ENCODE measurements at places on chromosomes 12 and 14.

DNA sequence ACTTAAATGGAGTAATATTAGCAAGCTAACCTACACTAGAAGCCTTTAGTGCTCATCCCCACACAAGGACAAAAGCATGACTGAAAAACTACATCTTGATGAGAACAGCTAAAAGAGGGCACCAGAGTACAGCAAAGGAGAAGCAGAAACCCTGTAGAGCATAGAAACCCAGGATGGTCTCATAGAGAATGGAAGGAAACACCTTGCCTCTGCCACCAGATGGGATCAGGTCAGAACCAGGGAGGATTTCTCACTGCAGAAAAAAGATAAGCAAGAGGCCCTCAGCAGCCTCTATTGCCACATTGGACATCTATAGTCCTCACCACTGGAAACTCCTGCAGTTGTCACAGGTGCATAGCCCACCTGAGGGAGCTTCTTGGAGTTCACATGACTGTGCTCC lies 13.6 kb upstream of the ZNF705A start:
- no peak for DNase-seq

DNA sequence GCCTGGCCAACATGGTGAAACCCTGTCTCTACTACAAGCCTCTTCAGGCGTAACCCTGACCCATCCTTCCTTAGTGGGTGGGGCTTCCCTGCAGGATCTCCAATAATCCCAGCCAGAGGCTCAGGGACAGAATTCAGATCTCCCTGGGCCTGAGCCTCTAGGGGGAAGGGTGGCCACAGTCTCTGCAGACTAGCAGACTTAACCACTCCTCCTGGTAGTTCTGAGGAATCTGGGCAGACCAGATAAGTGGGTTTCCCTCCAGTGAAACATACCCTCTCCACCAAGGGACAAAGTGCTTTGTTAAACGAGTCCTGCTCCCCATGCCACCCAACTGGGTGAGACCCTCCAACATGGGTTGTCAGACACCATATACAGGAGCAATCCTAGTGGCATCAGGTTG lies 36.6 kb upstream of the TRIM9 start:
- no peak for DNase-seq

GRCh38 chr12:79333144-79333543 lies 357.6 kb downstream of the PAWR start:
- no peak for DNase-seq

GRCh38 chr12:75725521-75726111 lies 214.2 kb upstream of the KRR1 start:
- peak; percentile 79 for DNase-seq

- DNase-seq, result peak; percentile 49
These were observed 52.0 kb downstream of the RASSF9 start for GRCh38 chr12:85784096-85784720.

DNA sequence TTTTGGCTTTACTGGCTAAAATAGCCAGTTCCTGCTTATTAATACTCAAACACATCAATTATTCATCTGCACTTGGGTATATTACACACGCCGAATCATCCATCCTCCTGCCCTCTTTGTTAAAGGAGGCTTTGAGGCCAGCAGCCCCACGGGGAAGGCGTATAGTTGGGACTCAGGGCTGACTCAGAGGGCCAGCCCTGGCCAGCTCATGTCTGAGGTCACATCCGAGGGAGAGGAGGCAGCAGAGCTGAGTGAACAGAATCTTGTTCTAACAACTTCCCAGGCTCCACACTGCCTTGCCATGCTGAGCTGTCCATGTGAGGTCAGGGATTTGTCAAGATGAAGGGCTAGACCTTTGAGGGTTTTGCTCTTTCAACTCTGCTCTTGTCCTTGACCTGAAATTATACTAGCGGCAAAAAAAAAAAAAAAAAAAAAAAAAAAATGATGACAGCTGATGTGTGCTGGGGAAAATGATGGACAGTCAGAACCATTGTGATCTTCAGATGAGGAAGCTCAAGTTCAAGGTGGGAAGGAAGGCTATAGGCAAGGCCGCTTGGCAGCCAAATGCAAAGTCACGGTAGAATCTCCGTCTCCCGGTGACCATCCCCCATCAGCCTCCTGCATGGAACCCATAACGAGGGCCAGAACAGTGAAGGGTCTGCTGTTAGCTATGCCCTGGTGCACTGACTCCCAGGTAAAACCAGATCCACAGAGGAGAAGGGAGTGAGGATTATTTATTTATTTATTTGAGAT lies 12.5 kb upstream of the MARK3 start:
- DNase-seq, result peak; percentile 93

GRCh38 chr12:31931796-31932715 lies 27.2 kb upstream of the RESF1 start:
- DNase-seq, result no peak

GRCh38 chr14:105945896-105946295 lies 419.5 kb downstream of the TMEM121 start:
- no peak for DNase-seq

DNA sequence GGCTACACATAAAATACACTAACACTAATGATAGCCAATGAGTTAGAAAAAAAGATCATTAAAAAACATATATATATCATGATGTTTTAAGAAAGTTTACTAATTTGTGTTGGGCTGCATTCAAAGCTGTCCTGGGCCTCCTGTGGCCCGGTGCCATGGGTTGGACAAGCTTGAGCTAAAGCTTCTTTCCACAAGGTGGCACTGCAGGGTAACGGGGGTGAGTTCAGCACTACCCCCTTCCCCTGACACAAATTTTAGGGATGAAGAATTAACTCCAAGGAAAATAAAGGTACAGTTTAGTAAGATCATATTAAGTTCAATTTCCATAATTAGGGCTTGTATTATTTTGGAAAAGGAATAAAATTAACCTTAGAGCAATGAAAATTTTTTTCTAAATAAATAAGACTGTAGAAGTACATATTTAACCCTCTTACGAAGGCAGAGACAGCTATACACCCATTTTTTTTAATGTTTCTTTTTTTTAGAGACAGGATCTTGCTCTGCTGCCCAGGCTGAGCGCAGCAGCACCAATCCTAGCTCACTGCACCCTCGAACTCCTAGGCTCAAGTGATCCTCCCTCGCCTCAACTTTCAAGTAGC lies 38.9 kb downstream of the PPP1R13B start:
- peak; percentile 64 for DNase-seq

GRCh38 chr14:104547998-104548700 lies 31.4 kb upstream of the C14orf180 start:
- no peak for DNase-seq

GRCh38 chr12:93729934-93730333 lies 52.8 kb downstream of the CRADD start:
- no peak for DNase-seq

DNA sequence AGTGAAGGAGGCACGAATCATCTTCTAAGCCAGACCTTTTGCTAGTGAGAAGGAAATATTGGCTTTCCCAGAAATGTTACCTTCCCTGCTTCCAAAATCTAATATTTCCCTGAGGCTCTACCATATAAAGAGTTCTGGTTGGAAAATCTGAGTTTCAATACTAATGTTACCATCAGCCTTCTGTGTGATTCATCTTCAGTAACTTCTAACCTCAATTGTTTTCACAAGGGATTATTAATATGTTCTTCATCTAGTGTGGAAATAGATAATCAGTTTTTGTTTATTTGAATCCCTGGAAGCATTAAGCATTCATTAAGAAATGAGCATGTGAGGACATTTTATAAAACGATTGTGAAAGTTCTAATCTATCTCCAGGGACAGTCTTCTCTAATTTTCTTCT lies 720.9 kb downstream of the AACS start:
- no peak for DNase-seq

GRCh38 chr12:69298947-69299346 lies 49.2 kb upstream of the LYZ start:
- DNase-seq, result no peak

GRCh38 chr12:99334285-99335056 lies 313.1 kb upstream of the GARIN6 start:
- DNase-seq, result no peak

DNA sequence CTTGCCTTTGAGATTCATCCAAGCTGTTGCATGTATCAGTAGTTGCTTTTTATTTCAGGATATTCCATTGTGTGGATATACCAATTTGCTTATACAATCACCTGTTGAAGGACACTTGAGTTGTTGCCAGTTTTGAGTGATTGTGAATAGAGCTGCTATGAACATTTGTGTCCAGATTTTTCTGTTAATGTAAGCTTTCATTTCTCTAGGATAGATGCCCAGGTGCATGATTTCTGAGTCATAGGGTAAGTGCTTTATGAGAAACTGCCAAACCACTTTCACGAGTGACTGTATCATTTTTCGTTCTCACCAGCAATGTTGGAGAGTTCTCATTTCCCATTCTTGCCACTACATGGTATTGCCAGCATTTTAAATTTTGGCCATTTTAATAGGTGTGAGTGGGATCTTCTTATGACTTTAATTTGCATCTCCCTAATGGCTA lies 434.6 kb upstream of the RGS6 start:
- peak; percentile 60 for DNase-seq

- no peak for DNase-seq
These were observed 106.8 kb downstream of the DAD1 start for GRCh38 chr14:22482085-22482694.

DNA sequence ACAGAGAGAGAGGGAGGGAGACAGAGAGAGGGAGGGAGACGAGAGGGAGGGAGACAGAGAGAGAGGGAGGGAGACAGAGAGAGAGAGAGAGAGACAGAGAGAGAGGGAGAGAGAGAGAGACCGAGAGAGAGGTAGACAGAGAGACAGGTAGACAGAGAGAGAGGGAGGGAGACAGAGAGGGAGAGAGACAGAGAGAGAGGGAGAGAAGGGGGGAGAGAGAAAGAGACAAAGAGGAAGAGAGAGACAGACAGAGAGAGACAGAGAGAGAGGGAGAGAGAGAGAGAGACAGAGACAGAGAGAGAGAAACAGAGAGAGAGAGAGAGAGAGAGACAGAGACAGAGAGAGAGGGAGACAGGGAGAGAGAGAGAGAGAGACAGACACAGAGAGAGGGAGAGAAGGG lies 47.8 kb upstream of the GALNT9 start:
- DNase-seq, result no peak

GRCh38 chr12:24047326-24047725 lies 97.9 kb upstream of the SOX5 start:
- DNase-seq, result no peak

DNA sequence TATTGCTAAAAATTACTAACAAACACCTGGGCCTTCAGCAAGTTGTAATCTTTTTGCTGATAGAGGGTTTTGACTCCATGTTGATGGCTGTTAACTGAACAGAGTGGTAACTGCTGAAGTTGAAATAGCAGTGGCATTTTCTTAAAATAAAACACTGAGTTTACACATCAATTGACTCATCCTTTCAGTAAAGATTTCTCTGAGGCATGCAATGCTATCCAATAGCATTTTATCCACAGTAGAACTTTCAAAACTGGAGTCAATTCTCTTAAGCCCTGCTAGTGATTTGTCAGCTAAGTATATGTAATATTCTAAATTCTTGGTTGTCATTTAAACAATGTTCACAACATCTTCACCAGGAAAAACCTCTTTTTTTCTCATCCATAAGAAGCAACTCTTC lies 59.5 kb downstream of the CMAS start:
- DNase-seq, result no peak

- peak; percentile 60 for DNase-seq
These were observed 216.9 kb upstream of the DIO2 start for GRCh38 chr14:80428171-80428570.

DNA sequence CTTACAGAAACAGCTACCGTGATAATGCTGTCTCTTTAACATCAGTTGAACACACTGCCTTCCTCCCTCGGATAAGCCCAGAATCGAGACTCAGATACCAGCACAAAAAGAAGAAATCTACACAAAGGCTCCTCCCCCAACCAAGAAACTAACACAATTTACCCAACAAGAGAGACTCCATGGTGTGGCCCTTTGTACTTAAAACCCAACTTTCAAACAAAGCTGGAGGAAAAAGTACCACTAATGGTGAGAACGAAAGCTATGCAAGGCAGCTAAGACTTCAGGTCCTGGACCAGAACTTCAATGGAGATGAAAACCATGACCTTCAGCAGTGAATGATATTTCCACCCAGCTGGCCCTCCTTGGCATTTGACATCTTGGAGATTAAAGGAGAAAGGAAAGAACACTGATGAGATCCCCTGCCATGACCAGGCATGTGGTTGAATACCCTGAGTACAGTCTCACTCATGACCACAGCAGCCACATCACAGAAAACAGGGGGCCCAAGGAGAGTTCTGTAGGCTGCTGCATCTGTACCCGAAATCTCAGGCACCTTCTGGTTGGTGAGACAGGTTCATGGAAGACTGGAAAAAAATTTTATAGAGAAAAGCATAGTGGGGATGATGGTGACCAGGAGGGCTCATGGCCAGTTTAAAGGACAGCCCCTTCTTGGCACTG lies 36.7 kb downstream of the RBM19 start:
- DNase-seq, result no peak

- DNase-seq, result no peak
These were observed 78.9 kb downstream of the AEBP2 start for GRCh38 chr12:19518209-19518608.

- DNase-seq, result peak; percentile 95
These were observed 155.6 kb downstream of the SLC6A15 start for GRCh38 chr12:84756961-84757360.

GRCh38 chr12:39464976-39465695 lies 22.2 kb upstream of the KIF21A start:
- no peak for DNase-seq

- DNase-seq, result no peak
These were observed 113.0 kb downstream of the BEGAIN start for GRCh38 chr14:100474196-100474595.

DNA sequence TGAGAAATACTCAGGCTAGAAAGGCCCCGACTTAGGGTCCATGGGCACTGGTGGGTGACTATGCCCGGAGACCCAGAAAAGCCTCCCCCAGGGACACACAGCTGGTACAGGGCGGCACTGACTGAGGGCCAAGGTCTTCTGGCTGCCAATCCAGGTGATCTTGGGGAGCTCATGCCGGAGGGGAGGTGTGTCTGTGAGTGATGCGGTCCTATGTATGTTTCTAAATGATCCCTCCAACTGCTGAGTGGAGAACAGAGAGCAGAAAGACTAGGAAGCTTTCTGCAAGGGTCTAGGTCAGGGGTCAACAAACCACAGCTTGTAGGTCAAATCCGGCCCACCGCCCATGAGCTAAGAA lies 391 bp downstream of the SERPINA4 start:
- DNase-seq, result no peak

All from fibroblast of skin of right biceps (primary cell).